A172 (cell line): ENCODE measurements at places on chromosomes 6 and 20. TPM values are rescaled to one million over a fixed set of nuclear protein-coding genes. Genes with fewer than 3 reads are reported as not detected.

CENPQ gene
- 26.0 and 32.8 TPM in 2 replicates for total RNA-seq

LPA gene
- total RNA-seq: not detected in 2 replicates

SLC22A7 gene
- not detected in 2 replicates for total RNA-seq

C6orf47 gene
- 15.9 and 22.0 TPM in 2 replicates for total RNA-seq

COL11A2 gene
- total RNA-seq: 0.79 and 1.7 TPM in 2 replicates

NHLRC1 gene
- not detected in 2 replicates for total RNA-seq

NOX3 gene
- not detected in 2 replicates for total RNA-seq

PNPLA1 gene
- total RNA-seq: not detected in 2 replicates

OPRM1 gene
- total RNA-seq: not detected in 2 replicates

EYA2 gene
- total RNA-seq: 0.47 TPM in 1 of 2 replicates, not detected in the other

POM121L2 gene
- not detected in 2 replicates for total RNA-seq

OR2J3 gene
- total RNA-seq: not detected in 2 replicates
